ENCODE measurements at places on chromosomes 4 and X.

DNA sequence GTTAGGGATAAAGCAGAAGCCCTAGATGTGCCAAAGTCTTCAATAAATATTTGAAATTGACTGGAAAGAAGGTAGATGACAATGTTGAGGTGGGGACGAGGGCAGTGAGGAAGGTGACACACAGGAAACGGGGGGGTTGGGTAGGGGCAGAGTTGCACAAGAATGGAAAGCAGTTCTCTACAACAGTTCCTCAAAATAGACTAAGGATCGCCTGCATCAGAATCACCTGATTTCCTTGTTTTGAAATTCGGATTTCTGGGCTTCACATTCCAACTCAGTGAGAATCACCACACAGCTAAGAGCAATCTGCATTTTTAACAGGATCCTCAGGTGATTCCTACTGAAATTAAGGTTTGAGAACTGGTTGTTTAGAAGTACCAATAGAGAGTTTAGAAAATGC is 70.6 kb downstream of the ARFIP1 start:
- DNase-seq: peak; percentile 18

DNA sequence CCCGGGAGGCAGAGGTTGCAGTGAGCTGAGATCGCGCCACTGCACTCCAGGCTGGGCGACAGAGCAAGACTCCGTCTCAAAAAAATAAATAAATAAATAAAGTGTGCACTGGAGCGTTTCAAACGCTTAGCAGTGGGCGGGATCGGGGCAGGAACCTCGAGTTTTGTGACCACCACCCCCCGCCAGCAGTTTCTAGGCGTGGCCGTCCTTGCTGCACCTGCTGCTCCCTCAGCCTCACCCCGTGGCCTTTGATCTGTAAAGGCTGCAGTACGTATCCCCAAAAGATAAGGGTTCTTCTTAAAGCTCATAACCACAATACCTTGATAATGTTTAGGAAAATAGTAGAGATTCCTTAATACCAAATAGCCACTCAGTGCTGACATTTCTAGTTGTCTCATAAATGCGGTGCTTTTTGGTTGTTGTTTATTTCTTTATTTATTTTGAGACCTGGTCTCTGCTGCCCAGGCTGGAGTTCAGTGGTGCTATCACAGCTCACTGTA is 33.2 kb downstream of the PCGF3 start:
- no peak for DNase-seq

GRCh38 chrX:153609917-153610835 is 11.2 kb upstream of the CCNQ start:
- DNase-seq: peak; percentile 93

GRCh38 chrX:109720947-109721346 is 12.1 kb downstream of the ACSL4 start:
- DNase-seq: no peak

DNA sequence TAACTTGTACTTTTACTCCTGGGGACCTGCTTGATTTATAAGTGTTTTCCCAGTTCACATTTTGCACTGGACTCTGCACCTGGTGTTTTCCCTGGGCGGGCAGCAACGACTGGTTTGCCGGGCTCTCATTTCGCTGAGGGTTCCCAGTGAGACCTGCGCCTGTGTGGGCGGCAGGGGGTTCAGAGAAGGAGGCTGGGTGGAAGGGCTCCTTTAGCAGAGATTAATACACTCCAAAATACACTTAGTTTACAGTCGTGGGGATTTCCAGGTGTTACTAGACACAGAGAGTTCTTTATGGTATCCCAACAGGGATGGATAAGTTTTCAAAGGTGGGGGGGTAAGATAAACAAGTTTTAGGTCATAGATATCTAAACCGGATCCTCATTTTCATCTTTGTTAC is 53.0 kb upstream of the SHISA3 start:
- DNase-seq: no peak

DNA sequence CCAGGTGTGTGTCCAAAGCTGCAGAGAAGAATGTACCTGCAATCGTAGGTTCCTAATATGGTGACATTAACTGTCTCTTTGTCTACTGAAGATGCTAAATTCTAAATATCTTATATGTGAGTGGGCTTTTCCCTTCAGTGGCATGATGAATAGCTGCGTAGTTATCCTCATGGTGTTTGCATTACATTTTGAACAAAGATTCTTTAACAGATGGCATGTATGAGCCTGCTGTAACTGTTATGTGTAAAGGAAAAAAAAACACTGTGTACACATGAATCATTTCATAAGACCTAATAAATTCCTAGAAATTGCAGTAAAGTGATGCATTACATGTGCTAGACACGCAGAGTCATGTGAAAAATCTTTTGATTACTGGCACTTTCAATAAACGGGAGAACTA is 288.0 kb downstream of the SH2D1A start:
- no peak for DNase-seq

- no peak for DNase-seq
Measured at GRCh38 chr4:1615786-1616556, 68.1 kb downstream of the FAM53A start.

DNA sequence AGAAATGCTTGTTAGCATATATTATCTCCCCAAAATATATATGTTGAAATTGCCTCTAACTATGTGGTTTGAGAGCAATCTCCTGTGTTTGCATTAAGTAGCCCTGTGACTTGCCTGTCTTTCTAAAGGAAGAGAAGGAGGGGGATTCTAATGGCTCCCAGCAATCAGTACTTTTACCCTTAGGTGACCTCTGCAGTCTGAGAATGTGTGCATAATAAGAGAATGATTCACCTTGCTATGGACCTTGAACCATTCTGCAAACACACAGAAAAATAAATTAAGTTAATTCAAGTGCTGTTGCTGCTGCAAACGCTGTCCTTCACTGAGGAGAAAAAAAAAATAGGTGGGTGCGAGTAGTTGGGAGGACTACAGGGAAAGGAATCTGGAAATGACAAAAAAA is 322.2 kb downstream of the IQCM start:
- no peak for DNase-seq

GRCh38 chr4:53895137-53895536 is 169.3 kb downstream of the CHIC2 start:
- no peak for DNase-seq

DNA sequence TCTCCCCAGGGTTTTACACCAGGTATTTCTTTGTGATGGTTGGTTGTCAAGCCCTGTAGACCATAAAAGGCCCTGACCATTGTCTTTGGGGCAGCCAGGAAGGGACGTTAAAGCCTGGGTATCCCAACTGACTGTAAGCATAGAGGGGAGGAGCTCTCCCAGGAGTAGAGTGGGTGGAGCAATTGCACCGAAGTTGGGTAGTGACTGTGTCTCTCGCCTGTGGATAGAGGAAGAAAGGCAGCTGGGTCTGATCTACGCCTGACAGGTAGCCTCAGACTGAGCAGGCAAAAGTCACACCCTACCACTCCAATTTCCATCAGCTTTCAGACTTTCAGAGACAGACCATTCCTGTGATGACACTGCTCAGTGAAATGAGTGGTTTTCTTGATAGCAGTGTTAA is 123.3 kb downstream of the KLHL8 start:
- DNase-seq: peak; percentile 86

GRCh38 chr4:142238589-142238988 is 602.2 kb downstream of the IL15 start:
- DNase-seq: no peak

- DNase-seq: no peak
Measured at GRCh38 chrX:134745636-134746409, 87.6 kb upstream of the PLAC1 start.

DNA sequence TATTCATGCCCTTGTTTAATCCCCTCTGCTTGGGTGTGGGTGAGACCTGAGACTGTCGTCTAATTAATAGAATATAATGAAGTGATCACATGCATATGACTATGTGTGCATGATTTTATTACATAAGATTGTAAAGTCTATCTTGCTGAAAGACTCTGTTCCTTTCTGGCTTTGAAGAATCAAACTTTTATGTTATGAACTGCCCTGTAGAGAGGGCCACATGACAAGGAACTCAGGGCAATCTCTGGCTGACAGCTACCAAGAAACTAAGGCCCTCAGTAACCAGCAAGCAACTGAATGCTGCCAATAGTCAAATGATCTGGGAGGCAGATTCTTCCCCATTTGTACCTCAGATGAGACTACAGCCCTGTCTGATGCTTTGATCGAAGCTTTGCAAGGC is 13.5 kb downstream of the TSPAN7 start:
- no peak for DNase-seq

Data from ELF-1 (cell line).